ENCODE measurements at places on chromosomes 5 and 9. TPM values are rescaled to one million over a fixed set of nuclear protein-coding genes. Genes with fewer than 3 reads are reported as not detected.

GRCh38 chr5:98954392-98955028 lies 25.7 kb upstream of the CHD1 start:
- DNase-seq = no peak

- DNase-seq = no peak
Observed at GRCh38 chr5:65264420-65264819, 217.3 kb downstream of the ADAMTS6 start.

- DNase-seq = no peak
Observed at GRCh38 chr5:141330299-141331080, at the start of gene PCDHGA1. Gene PCDHGA1, plus strand, starts transcription at chr5:141330514.

DNA sequence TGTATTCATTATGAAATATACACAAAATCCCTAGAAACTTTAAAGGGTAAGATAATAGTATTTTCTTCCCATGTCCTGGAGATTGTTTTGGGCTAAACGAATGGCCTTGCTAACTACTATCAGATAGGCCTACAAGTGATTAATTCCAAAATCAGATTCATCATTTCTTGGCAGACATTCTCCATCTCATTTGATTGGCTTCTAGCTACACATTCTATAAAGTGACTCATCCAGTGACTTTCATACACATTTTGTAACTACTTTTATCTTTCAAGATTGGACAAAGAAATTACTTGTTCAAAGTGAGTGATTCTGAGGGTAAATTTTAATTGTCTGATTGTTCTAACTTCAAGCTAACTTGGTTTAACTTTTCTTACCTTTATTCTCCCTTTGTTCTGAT lies 93.3 kb downstream of the RAPGEF6 start:
- DNase-seq = no peak

DNA sequence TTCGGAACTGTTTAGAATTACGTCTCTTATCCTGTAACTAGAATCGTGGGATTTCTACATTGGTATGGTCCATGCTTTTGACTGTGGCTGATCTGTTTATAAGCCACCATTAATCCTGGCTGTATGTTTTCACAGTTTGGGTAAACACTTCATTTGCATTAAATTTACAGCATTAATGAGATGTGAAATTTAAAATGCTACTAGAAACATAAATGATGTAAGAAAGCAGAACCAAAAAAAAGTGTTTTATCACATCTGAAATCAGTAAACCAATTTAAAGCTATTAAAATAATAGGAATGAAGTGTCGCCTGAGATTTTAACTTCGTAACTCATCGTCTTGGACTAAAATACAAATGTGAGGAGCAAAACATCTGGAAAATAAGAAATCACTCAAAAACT lies 201.7 kb downstream of the NFIB start:
- DNase-seq = no peak

The PCDHGA12 gene
- 2.9 TPM for total RNA-seq

The DMGDH gene
- total RNA-seq = not detected

The SAPCD2 gene
- not detected for total RNA-seq

The WNT8A gene
- total RNA-seq = not detected

GRCh38 chr5:81425569-81425968 lies 31.6 kb upstream of the ACOT12 start:
- DNase-seq = no peak

The FAM153A gene
- not detected for total RNA-seq

DNA sequence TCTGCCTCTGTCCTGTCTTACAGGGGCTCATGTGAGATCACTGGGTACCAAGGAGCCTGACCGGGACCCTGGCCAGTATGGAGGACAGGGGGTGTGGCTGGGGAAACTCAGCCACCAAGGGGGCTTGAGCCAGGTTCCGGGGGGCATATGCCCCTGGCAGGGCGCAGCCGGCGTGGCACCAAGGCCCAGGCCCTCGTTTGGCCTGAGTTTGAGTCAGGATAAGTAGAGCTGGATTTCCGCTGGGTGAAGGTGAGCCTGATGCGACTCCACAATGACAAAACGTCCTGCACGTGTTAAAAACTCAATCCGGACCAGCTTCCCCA lies 616 bp upstream of the TSPAN17 start:
- no peak for DNase-seq

DNA sequence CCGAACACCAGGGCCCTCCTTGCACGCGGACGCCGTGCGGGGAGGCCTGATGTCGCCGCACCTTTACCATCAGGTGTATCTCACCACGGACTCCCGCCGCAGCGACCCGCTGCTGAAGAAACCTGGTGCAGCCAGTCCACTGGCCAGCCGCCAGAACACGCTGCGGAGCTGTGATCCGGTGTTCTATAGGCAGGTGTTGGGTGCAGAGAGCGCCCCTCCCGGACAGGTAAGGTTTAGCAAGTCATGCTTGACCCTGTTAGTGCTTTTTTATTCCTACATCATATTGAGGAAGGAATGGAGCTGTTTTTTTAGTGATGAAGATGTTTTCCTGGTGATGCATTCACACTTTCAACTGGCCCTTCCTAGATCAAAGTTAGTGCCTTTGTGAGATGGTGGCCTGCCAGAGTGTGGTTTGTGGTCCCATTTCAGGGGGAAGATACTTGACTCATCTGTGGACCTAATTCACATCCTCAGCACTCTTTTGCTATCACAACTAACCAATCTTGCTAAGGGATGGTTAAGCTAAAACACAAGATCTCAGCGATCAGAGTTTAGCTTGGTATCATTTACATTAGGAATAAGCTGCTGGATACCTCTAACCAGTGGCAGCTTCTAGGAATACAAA lies 2.7 kb downstream of the PCDHGC3 start:
- DNase-seq = peak; percentile 41

- no peak for DNase-seq
Observed at GRCh38 chr5:8290721-8291120, 421.8 kb downstream of the MTRR start.

The PLEKHG4B gene
- total RNA-seq = 0.37 TPM

The HAPLN1 gene
- total RNA-seq = 2.0 TPM

The ACOT12 gene
- not detected for total RNA-seq

GRCh38 chr9:38708759-38709158 lies 11.2 kb downstream of the FAM240B start:
- DNase-seq = no peak

- no peak for DNase-seq
Observed at GRCh38 chr5:178866946-178867345, 7.2 kb downstream of the ZNF354B start.

DNA sequence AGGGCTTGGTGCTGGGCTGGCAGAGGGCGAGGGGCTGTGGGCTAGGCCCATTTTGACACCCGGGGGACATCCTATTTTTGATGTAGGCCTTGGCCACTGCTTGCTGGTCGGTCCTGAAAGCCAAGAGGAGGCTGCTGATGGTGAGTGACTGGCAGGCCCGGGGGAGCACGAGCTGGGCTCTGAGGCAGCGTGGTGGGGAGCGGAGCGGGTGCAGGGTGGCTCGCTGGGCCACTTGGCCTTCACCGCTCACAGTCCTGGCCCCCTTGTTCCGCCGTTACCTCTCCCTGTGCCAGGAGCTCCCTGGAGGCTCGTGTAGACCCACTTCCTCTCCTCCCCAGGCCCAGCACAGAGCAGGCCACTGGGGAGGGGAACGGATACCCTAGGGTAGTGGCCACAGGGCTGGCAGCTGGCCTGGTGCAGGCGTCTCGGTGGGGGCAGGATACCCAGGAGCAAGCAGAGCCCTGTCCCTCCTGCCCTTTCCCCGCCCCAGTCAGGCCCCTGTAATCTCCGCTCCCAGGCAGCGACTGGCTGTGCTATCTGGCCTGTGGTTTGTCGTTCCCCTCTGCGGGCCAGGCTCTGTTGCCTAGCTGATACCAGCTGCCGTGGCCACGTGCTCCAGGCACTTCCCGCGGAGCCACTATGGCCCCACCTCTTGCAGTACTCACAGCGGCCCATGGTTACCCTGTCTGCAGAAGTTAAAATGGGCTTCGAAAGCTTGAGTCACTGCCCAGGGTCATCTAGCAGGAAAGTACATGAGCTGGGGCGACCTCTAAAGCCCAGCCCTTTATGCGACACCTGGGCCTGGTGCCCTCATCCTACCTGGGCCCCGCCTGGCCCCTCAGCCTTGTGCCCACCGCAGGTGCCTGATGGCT lies 11.7 kb upstream of the DOLPP1 start:
- no peak for DNase-seq

- DNase-seq = no peak
Observed at GRCh38 chr5:11293523-11293922, 532.5 kb upstream of the DAP start.

The PCDHGA10 gene
- 2.4 TPM for total RNA-seq

DNA sequence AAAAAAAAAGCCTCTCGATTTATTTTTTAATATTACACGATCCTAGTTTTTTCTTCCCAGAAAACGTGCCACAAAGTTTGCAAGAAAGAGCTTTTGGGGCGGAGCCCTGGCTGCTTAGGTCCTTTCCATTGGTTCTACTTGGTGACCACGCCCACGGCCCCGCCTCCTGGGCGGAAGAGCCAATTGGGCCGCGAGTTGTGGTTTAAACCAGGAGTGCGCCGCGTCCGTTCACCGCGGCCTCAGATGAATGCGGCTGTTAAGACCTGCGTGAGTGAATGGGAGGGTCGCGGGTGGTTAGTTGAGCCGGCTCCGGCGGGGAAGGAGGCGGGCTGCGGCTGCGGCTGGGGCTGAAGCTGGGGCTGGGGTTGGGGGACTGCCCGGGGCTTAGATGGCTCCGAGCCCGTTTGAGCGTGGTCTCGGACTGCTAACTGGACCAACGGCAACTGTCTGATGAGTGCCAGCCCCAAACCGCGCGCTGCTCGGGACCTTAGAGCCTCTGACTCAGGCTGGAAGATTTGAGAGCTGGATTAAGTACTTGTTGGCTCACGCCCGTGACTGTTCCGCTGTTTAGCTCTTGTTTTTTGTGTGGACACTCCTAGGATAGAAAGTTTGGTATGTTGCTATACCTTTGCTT lies at the start of gene PTTG1:
TSS of gene PTTG1 (plus strand) at position 231 of the 634 bp plus-strand sequence. CDS start 458 bp downstream, outside the sequence.
- peak; percentile 95 for DNase-seq

- no peak for DNase-seq
Observed at GRCh38 chr5:154603485-154603884, 125.5 kb upstream of the HAND1 start.

GRCh38 chr5:168879929-168880328 lies 300.8 kb upstream of the PANK3 start:
- DNase-seq = no peak

DNA sequence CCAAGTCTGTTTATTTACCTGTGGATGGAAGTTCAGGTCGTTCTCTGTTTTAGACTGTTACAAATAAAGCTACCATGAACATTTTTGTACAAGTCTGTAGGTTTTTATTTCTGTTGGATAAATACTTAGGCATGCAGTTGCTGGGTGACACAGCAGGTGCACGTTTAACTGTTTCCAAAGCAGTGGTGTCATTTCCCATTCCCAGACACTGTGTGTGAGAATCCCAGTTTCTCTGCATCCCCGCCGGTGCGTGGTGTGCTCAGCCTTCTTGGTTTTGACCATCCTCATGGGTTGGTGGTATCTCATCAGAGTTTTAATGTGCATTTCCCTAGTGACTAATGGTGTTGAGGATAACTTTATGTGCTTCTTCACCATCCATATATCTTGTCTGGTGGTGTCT lies 27.2 kb downstream of the AHRR start:
- no peak for DNase-seq

The RNF38 gene
- 27.9 TPM for total RNA-seq

GRCh38 chr5:33843579-33843978 lies 48.2 kb downstream of the ADAMTS12 start:
- no peak for DNase-seq

- no peak for DNase-seq
Observed at GRCh38 chr9:111412280-111412679, 71.9 kb downstream of the ECPAS start.

- no peak for DNase-seq
Observed at GRCh38 chr5:33072296-33072695, 361.2 kb downstream of the NPR3 start.

DNA sequence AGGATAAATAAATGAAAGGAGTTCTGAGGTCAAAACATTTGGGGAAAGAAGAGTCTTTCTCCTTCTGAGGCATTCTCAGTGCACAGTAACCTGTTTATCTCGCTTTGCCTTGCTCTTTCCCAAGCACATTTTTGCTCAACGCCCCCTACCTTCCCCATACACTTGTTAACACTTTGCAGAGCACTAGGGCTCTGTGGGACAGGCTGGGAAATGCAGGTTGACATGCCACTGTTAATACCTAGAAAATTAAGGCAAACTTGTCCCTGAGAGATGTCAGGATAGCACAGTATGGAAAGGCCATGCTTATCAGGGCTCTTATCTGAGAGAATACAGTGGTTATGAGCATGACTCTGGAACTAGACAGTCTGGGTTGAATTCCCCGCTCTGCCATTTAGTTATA lies 152.0 kb downstream of the DOCK8 start:
- DNase-seq = no peak

- DNase-seq = no peak
Observed at GRCh38 chr5:117054911-117055310, 480.3 kb upstream of the SEMA6A start.

The SPOCK1 gene
- total RNA-seq = 53.2 TPM
